ENCODE measurements at places on chromosomes 11 and 22.

GRCh38 chr11:69052343-69053168 is 3.8 kb downstream of the TPCN2 start:
- no peak for DNase-seq

DNA sequence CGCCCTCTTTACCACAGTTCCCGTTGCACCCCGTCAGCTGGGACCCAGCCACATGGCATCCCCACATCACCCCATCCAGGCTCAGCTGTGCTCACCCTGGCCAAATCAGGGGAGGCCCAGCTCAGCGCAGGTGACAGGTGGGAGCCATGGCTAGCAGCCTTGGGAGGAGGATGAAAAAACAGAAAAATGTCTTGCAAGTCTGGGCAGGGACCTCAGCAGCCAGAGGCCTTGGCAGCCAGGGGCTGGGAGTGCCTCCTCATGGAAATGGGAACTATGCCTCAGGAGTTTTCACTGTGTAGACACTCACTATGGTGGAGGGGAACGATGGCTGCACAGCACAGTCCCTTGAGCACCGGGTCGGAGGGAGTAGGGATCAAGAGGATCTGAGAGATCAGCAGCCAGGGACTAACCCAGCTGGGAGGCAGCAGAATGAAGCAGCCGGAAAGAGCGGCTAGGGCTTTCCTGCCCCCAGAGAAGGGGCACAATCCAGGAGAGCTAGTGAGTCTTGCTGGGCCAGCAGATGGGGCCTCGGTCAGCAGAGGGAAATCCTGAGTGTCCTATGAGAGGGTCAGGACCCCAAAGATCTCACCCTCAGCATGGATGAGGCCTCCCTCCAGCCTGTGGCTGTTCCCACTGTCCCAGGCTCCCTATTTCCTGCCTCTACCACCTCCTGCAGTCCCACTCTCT is 6.2 kb upstream of the FTH1 start:
- DNase-seq: no peak

- DNase-seq: no peak
Observed at GRCh38 chr11:67667490-67668191, 6.8 kb downstream of the ALDH3B2 start.

DNA sequence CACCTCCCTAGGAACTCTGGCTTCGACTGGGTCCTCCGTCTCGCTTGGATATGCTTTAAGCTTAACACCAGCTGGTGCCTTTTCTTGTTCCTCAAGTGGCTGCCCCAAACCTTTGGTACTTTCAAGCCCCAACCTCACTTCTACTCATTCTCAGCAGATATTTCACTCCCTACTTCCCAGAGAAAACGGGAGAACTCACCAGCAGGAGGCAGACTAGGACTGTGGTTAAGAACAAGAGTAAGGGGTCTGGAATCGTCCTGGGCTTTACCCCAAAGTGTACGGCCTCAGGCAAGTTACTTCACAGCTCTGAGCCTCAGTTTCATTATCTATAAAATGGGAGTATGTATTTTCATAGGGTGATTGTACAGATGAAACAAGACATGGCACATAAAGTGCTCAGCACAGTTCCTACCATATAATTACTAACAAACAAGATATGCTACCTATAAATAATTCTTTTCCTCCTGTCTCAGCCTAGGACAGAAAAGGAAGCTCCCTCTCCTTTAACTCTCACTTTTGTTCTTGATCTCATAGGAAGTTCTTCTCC is 37.8 kb downstream of the PAMR1 start:
- DNase-seq: no peak
